ENCODE measurements at places on chromosomes 6 and 20. TPM values are rescaled to one million over a fixed set of nuclear protein-coding genes. Genes with fewer than 3 reads are reported as not detected.

The KIAA1586 gene
- total RNA-seq = 17.0 TPM

The IL17F gene
- total RNA-seq = not detected

The TRDN gene
- total RNA-seq = 0.17 TPM

The OPRL1 gene
- total RNA-seq = 0.81 TPM

The ABCF1 gene
- total RNA-seq = 45.7 TPM

The ERVFRD-1 gene
- total RNA-seq = not detected

The TSHZ2 gene
- total RNA-seq = 0.36 TPM

The FLRT3 gene
- total RNA-seq = 4.0 TPM

The C4B gene
- 0.62 TPM for total RNA-seq

The HLA-DRB1 gene
- total RNA-seq = not detected

The NKAIN4 gene
- not detected for total RNA-seq

The MLN gene
- total RNA-seq = not detected

The TRIM31 gene
- total RNA-seq = not detected

The APCDD1L gene
- total RNA-seq = 2.4 TPM

The ADGRF1 gene
- not detected for total RNA-seq

The ZC2HC1B gene
- total RNA-seq = not detected

The PBOV1 gene
- total RNA-seq = not detected

The TXLNB gene
- total RNA-seq = 0.17 TPM

The SLC32A1 gene
- total RNA-seq = not detected

The ZKSCAN3 gene
- 5.0 TPM for total RNA-seq

The DDO gene
- total RNA-seq = 3.5 TPM

The LY6G6C gene
- not detected for total RNA-seq

The CST5 gene
- total RNA-seq = not detected

The UNC93A gene
- total RNA-seq = not detected

The MAS1 gene
- total RNA-seq = not detected

The GSTA3 gene
- not detected for total RNA-seq

The BPIFB2 gene
- total RNA-seq = not detected

The FILIP1 gene
- total RNA-seq = 0.29 TPM

The IRF4 gene
- total RNA-seq = 0.29 TPM

The PGC gene
- total RNA-seq = not detected

The TUBB2B gene
- total RNA-seq = 17.1 TPM

The C20orf204 gene
- total RNA-seq = 0.89 TPM

The SNAP91 gene
- total RNA-seq = not detected

The MYO6 gene
- total RNA-seq = 9.4 TPM

The TNFRSF21 gene
- 11.1 TPM for total RNA-seq

The NNAT gene
- total RNA-seq = not detected

The RUNX2 gene
- total RNA-seq = 1.1 TPM

The NKX2-2 gene
- 4.4 TPM for total RNA-seq

The ETV7 gene
- total RNA-seq = 0.24 TPM

The PLA2G7 gene
- total RNA-seq = not detected

The EYA4 gene
- 0.02 TPM for total RNA-seq

The PRR18 gene
- 0.14 TPM for total RNA-seq

The POM121L2 gene
- not detected for total RNA-seq

The TDP2 gene
- total RNA-seq = 32.8 TPM

The MAPK13 gene
- total RNA-seq = 0.46 TPM

The RPS6KA2 gene
- total RNA-seq = 29.0 TPM

The CCM2L gene
- total RNA-seq = not detected

The OTOR gene
- not detected for total RNA-seq

The THBD gene
- 0.07 TPM for total RNA-seq

The ZNF391 gene
- 3.3 TPM for total RNA-seq

The TP53TG5 gene
- not detected for total RNA-seq

The MYL9 gene
- 9.8 TPM for total RNA-seq

The LRFN2 gene
- total RNA-seq = not detected

The MATN4 gene
- not detected for total RNA-seq

The PET117 gene
- total RNA-seq = 43.5 TPM

The DLGAP4 gene
- 29.6 TPM for total RNA-seq

The SYCP2L gene
- total RNA-seq = 0.57 TPM

The GPSM3 gene
- 3.1 TPM for total RNA-seq
